Esophagus squamous epithelium (tissue), 5 donors: ENCODE measurements at places on chromosomes 11 and 22.

DNA sequence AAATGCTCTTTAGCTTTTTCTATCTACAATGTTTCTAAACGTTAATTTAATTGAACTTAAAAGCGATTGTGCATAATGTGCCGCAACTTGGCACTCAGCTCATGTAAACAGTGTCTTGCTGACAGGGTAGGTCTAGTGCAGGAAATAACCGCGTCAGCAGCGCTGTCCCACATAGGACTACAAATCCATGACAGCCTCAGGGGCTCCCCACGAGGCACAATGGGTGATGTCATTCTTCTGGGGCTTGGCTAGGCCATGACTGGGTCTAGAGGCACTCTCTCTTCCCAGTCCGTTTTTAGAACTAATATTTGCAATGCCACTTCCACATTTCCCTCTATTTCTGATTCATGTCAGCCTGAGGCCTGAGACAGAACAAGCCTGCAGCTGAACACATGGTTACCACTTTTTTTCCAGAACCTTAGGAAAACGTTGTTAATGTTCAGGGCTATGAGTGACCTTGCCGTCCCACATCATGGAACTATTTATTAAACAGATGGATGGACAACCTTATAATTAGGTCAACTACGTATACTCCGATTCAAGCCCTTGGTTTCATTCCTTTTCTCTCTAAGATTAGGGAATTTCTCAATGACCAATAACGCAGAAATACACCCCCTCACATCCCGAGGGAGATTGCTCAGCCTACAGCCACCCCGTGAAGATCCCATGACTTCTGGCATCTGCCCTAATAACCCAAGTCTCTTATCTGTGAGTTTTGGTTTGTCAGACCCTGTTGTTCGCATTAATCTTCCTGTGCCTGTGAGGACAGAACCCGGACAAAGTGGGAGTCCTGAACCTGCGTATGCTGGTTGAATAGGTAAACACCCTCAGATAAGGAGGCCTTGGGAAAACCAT lies 19.4 kb upstream of the SNX32 start:
- H3K27ac ChIP-seq: no peak overlapping the region
- no peak for DNase-seq
- H3K4me3 ChIP-seq: no peak overlapping the region
- peaks cover 8% of the 10 kb centered on the region for H3K4me1 ChIP-seq
- no peaks in the 10 kb centered on the region for H3K36me3 ChIP-seq

GRCh38 chr22:25753252-25753651 lies 11.3 kb downstream of the MYO18B start:
- H3K4me1 ChIP-seq: no peaks in the 10 kb centered on the region
- H3K27me3 ChIP-seq: no peaks in the 10 kb centered on the region
- H3K4me3 ChIP-seq: no peak overlapping the region

- H3K4me3 ChIP-seq: no peak overlapping the region
- H3K27me3 ChIP-seq: no peaks in the 10 kb centered on the region
- no peak overlapping the region for H3K27ac ChIP-seq
- no peak for DNase-seq
- H3K36me3 ChIP-seq: no peaks in the 10 kb centered on the region
- H3K4me1 ChIP-seq: no peaks in the 10 kb centered on the region
These were observed 214.4 kb upstream of the BLID start for GRCh38 chr11:122330279-122330965.

GRCh38 chr22:38638216-38638615 lies 18.0 kb downstream of the FAM227A start:
- DNase-seq: no peak
- H3K27ac ChIP-seq: no peak overlapping the region
- H3K4me1 ChIP-seq: no peaks in the 10 kb centered on the region
- no peak overlapping the region for H3K4me3 ChIP-seq
- no peaks in the 10 kb centered on the region for H3K36me3 ChIP-seq

- H3K27me3 ChIP-seq: no peaks in the 10 kb centered on the region
- no peak overlapping the region for H3K4me3 ChIP-seq
- peaks cover 4% of the 10 kb centered on the region for H3K4me1 ChIP-seq
These were observed 14.0 kb downstream of the RAB30 start for GRCh38 chr11:83057721-83058120.

DNA sequence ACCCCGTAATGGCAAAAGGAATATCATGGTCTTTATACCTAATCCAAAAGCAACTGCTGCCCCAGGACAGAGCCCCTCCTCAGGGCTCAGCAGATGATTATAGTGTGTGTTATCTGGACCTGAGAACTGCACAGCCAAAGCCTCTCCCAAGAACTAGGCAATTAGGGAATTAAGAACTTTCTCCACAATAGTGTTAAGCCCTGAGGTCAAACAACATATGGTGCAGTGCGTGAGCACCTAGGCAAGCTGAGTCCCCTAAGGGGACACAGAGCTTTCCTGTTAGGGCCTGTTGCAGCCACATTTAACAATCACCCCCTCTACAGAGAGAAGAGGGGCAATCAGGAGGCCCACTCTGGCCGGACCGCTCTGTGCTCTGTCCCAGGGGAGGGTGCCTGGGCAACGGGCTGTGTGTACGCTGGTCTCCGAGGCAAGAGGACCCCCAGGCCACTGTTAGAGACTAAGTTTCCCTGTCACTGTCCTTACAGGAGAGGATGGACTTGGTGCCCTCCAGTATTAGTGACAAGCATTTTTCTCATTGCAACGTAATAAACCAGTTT lies 1.4 kb upstream of the KCNJ5 start:
- H3K4me3 ChIP-seq: no peak overlapping the region
- no peak for DNase-seq
- peaks cover 76% of the 10 kb centered on the region for H3K4me1 ChIP-seq
- H3K27me3 ChIP-seq: no peaks in the 10 kb centered on the region

DNA sequence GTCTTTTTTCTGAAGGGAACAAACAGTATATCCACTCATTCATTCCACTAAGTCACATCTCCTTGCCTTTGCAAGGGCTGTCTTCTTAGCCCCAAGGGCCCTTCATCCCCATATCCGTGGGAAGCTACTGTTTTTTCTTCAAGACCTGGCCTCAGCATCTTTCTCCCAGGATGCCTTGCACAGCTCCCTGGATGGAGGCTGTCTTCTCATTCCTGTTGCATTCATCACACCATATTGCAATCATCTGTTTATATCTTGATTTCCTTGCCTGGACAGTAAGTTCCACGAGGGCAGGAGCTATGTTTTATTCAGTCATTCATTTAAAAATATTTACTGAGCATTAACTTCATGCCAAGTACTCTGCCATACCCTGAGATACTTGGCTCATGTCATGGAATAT lies 29.3 kb upstream of the NECTIN1 start:
- H3K4me3 ChIP-seq: no peak overlapping the region
- DNase-seq: no peak
- H3K4me1 ChIP-seq: no peaks in the 10 kb centered on the region

GRCh38 chr11:115767047-115767802 lies 263.0 kb upstream of the CADM1 start:
- no peak overlapping the region for H3K27ac ChIP-seq
- no peaks in the 10 kb centered on the region for H3K36me3 ChIP-seq
- no peak for DNase-seq
- H3K4me3 ChIP-seq: no peak overlapping the region

DNA sequence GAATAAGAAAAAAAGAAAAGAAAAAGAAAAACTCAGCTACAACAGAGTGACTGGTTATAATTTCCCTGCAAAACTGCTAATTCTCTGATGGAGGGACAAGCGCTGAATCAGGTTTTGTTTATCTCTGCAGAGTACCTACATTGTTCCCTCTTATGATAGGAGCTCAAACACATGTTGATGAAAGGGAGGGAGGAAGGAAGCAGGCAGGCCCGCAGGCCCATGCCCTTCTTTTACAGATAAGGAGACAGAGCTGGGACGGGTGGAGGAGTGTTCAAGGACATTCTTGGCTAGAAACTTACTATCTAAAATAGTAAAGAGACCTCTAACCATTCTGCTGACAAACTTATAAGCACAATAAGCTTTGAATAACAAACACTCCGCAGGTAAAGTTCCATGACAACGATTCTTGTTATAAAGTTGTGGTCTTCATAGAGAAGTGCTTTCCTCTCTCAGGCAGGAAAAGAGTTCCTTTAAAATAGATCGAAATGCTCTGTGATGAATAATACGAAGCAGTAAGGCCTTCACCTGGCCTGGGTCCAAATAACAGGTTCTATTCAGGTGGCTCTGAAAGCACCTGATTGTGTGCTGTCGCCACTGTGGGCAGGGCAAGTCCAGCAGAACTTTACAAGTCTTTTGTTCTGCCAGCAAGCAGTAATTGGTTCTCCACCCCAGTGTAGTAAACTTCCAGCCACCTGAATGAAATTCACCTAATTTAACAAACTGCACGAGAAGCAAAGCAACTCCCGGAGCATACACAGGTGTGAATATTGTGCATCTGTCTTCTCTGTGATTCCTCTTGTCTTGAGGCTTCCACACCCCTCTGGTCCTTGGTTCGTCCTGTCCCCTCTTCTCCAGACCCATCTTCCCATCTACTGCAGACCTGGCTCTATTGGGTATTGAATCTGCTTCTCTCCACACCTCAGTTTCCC lies 15.3 kb upstream of the MICAL2 start:
- H3K36me3 ChIP-seq: no peaks in the 10 kb centered on the region
- peaks cover 26% of the 10 kb centered on the region for H3K4me1 ChIP-seq
- H3K4me3 ChIP-seq: no peak overlapping the region
- H3K27ac ChIP-seq: no peak overlapping the region
- no peaks in the 10 kb centered on the region for H3K27me3 ChIP-seq

DNA sequence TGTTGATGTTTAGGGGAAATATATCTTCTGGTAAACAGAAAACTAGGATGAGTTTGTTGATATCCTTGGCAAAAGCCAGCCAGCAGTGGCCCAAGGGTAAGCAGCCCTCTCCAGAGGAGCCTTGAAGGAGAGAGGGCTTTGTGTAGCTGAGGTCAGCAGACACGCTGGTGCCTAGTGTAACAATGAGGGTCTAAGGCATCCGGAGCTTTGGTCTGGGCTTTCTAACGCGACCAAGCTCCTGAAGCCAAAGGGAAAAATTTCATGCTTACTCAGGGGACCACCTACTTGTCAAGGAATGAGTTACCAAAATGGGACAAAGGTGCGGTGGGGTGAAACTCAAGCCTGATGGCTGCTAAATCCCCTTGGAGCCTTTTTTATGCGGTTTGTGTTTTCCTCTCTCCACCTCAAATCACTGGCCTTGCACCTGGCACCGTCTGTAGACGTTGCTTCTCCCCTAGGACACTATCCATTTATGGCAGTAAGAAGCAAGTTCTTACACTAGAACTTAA lies 134.9 kb downstream of the DBX1 start:
- peaks cover 19% of the 10 kb centered on the region for H3K4me1 ChIP-seq
- no peak overlapping the region for H3K4me3 ChIP-seq
- H3K27me3 ChIP-seq: no peaks in the 10 kb centered on the region
- DNase-seq: no peak
- H3K27ac ChIP-seq: no peak overlapping the region

DNA sequence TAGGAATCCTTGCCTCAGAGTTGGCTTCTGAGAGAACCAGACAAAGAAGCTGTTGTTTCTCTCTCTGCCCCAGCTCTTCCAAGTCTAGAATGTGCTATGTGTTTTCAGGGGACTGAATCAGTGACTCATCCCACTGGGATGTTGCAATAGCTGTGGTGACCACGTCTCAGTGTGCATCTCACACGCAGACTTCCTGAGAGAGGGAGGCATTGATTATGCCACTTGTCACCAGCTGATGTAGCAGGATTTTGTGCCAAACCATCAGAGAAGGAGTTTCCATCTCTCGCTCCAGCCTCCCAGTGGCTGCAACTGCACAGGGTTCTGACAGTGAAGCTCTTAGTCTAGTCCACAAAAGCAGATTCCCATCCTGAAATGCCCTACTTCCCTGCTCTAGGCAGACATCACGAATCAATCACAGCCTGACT lies 455.8 kb downstream of the MIAT start:
- peak overlapping the region; percentile 55 for H3K27ac ChIP-seq
- H3K4me1 ChIP-seq: peaks cover 12% of the 10 kb centered on the region
- no peaks in the 10 kb centered on the region for H3K36me3 ChIP-seq
- H3K27me3 ChIP-seq: no peaks in the 10 kb centered on the region
- no peak for DNase-seq

DNA sequence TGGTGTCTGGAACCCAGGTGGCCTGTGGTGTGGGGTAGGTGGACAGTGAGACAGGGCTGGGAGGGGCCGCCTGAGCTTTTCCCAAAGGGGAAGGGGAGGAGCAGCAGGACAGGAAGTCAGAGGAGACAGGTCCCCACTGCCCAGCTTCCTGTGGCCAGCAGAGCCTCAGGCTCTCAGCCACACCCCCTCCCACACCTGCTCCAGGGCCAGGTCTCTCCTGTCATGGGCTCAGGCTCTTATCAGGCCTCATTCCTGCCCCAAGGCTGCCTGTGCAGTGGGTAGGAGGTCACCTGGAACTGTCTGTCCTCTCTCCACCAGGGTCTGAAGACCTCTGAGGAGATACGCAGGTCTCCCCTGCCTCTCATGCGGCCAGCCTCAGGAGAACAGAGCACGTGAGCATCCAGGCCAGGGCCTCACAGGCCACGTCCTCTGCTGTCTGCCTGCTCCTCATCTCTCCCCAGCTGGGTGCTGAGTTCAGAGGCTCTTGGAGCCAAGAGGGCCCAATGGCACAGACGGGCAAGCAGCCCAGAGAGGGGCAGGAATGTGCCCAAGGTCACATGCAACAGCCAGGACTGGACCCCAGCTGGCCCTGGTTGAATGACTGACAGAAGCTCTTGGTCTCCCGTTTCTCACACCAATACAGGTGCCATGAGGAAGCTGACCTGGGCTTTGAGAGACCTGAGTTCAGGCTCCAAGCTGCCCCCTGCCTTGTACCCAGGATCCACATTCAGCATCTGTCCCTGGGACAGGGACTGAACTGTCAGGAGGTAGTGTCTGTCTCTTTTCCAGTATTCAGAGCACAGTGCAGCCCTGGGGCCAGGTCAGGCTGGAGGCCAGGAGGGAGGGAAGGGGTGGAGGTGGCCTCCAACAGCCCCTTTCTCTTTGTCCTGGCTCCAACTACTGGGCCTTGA lies 16.7 kb downstream of the STARD10 start:
- H3K4me3 ChIP-seq: no peak overlapping the region
- DNase-seq: no peak
- H3K4me1 ChIP-seq: peaks cover 32% of the 10 kb centered on the region
- H3K36me3 ChIP-seq: no peaks in the 10 kb centered on the region
